Activated T-helper 17 cell treated with anti-CD3 and anti-CD28 coated beads, Interleukin-2, amount 50 U/mL, for 72 hours (primary cell): ENCODE measurements at places on chromosomes 16 and 17. TPM values are rescaled to one million over a fixed set of nuclear protein-coding genes. Genes with fewer than 3 reads are reported as not detected.

The NME3 gene
- 39.9 TPM for total RNA-seq

The HYDIN gene
- total RNA-seq: 0.40 TPM

- ATAC-seq: no peak
These were observed 36.8 kb upstream of the CES5A start for GRCh38 chr16:55912022-55912421.

- no peak for ATAC-seq
These were observed 3.5 kb upstream of the RBBP6 start for GRCh38 chr16:24535827-24536226.

- no peak for ATAC-seq
These were observed 1.4 kb downstream of the RHBDL1 start for GRCh38 chr16:676913-677312.

- peak; percentile 44 for ATAC-seq
These were observed 22.7 kb upstream of the PPM1D start for GRCh38 chr17:60577147-60577915.

DNA sequence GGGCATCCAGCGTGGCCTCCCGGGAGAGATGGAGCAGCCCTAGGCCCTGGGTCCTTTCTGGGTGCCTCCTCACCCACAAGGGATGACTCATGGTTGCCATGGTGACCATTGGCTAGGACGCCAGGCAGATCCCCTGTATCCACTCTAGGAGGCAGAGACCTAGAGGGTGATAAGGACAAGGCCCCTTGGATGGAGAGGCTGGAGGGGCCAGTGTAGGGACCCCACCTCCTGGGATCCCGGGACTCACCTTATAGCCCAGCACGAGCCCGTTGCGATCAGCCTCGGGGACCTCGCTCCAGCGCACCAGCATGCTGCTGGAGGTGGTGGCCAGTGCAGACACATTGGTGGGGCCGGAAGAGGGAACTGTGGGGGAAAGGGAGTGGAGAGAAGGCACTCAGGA is 82.2 kb upstream of the CDC42EP4 start:
- no peak for ATAC-seq
